Islet precursor cell (in vitro differentiated cells): ENCODE measurements at places on chromosomes 3 and 15.

DNA sequence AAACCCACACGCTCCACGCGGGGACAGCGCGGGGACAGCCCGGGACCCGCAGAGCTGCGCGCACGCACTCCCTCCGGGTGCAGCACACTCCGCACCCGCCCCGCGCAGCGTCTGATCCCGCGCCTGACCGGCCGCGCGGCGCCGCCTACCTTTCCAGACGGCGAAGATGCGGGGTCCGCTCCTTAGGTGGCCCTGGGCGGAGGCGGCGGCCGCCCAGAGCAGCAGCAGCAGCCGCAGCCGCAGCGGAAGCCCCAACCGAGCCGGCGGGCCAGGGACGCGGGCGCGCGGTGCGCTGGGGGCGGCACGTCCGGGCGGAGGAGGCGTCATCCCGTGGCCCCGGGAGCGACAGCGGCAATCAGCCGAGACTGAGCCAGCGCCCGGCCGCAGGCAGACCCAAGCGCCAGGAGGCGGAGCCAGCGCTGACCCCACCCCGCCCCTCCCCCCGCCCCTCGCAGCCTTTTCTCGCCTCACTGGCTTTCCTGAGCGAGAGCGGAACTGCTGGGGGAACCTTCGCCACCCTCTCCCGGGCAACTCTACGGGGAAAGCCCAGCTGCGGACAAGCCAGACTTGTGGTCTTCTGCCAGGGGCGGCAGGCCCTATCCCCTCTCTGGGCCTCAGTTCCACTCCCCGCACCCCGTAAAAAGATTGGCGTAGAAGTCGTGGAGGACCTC lies at the start of gene SEMA7A:
Gene SEMA7A (minus strand): TSS at position 367 of the 671 bp plus-strand sequence. CDS start 40 bp downstream, at position 327.
- peak; percentile 96 for DNase-seq

- no peak for DNase-seq
These were observed 288.6 kb downstream of the FOXP1 start for GRCh38 chr3:71294919-71295318.

- no peak for DNase-seq
These were observed 95.3 kb upstream of the TPRG1 start for GRCh38 chr3:189076449-189076848.

DNA sequence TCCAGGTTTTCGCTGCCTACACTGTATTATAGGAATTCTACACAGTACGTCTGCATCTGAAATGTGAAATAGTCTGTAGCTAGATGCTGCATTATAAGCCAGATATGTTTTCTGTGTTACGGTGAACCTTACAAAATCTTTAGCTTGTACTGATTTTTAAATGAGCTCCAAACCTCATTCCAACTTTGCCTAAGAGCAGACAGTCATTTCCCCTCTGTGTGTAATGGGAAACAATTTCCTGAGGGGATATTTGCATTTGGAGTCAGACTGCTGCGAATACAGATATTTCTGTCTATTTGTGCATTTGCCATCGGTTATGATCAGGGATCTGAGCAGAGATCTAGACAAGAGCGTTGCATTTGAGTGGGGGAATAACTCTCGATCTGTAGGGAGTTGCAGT lies 37.5 kb downstream of the ARNT2 start:
- no peak for DNase-seq

DNA sequence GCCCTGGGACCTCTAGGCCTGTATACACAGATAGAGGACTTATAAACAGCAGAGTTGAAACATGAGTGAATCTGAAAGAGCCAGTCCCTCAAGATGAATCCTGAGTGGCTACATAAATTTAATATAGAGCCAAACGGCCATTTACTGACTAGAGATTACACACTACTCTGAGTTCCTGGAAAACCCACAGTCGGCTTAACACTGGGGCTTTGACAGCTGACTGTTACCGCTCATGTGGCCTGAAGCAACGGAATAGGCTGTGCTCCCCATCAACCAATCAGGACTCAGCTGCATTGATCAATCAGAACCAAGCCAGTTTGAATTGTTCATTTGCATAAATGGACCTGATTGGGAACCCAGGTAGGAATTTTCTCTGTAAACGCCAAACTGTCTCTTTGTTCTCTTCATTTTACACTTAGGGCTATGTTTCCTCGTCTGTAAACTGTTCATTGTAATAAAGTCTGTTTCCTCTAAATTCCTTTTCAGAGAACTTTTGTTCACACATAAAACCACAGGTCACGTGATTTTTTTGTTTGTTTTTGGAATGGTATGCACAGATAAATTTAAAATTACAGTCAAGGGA lies 40.5 kb downstream of the CCNL1 start:
- no peak for DNase-seq

DNA sequence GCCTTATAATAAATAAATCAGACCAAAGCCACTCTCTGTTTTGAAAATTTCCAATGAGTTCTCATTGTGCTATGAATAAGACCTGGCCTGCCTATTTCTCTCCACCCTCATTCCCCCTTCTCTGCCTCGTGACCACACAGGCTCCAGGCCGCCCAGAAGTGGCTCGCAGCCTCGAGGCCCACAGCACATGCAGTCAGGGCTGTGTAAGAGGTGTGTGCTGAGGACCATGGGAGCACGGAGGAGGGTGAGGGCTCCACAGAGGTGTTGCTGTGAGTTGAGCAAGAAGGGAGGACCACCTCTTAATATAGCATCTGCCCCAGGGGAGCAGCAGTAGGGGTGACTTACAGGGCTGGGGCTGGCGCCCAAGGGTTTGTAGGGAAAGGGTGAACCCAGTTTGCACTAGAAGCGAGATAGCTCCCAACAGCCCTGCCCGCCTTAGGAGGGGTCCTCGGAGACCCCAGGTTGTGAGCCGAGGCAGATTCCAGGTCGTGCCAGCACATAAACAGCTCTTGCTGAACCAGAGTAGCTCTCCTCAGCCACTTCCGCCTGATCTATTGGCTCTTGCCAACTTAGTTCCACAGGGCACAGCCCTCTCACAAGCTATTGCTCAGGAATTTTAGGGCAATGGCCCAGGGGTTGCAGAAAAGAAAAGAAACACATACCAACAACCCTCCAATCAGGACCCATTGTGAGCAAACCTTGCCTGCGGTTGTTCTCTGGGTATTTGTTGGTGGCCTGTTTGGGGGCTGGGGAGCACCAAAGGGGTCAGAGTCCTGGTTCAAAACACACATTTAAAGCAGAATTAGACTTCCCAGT lies 117.7 kb downstream of the MYLK start:
- DNase-seq, result no peak

DNA sequence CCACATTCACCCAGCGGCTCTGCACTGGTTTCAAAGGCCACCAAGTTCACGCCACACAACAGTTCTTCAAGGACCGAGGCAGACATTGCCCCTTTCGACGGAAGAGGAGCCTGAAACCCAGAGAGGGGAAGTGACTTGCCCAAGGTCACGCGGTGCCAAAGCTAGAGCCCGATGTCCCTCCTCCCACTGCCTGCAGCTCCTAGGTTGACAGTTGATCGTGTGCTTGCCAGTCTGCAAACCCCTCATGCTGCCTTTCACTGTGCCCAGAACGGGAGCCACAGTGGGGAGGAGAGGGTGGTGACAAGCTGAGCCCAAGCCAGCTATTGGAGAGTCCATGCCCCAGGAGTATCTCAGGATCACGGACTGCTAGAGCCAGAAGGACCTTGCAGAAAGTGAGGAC lies 230.9 kb downstream of the XXYLT1 start:
- no peak for DNase-seq

DNA sequence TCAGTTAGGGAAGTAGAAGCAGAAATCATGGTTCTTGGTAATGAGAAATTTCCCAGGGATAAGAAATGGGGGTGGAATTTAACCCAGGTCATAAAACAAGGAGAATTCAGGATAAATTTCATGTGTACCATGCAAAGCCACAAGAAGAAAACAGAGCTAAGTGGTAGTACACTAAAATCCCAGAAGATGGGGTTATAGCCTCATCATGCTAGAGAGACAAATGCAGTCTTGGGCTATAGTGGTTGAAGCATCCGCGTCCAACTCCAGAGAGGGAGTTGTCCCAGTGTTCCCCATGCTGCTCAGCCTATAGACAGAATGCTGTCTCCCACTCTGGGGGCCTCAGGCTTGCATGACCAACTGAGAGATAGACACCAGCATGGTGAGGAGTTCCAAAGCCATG lies 36.2 kb upstream of the CLRN1 start:
- DNase-seq, result no peak

DNA sequence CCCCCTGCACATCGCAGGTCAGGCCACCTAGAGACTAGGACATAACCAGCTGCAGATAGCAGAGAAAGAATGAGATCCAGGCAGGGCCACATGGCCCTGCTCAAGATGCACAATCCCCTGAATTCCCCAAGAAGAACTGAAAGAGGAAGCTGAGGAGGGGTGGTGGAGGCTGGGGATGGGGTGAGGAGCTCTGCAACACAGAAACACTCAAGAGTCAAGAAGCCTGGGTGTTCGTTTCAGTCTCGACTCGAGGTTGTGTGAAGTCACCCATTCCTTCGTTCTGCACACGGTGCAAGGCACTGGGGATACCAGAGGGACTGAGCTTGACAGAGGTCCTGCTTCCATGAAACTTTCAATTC lies 62.0 kb downstream of the TLE3 start:
- no peak for DNase-seq

GRCh38 chr15:41695750-41696436 lies 35.7 kb downstream of the MGA start:
- DNase-seq, result no peak
